ENCODE measurements at places on chromosomes 2 and 18.

DNA sequence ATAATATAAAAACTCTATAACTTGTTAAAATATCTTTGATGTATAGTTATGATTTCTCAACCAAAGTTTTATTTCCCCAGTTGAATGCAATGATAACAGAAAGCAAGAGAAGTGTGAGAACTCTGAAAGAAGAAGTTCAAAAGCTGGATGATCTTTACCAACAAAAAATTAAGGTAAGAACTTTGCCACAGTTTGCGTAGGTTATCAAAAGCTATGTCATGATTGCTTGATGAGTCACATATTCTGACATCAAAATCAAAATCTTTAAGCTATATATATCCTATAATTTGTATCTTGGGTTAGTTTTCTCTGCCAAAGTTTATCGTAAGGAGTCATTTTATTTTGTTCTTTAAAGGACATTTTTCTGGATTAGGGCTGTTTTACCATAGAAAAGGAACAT lies 35.0 kb downstream of the NDC80 start:
- peak; percentile 52 for DNase-seq

GRCh38 chr18:74351354-74351753 lies 35.7 kb downstream of the C18orf63 start:
- DNase-seq, result peak; percentile 38

GRCh38 chr2:54723996-54724559 lies 616 bp downstream of the EML6 start:
- DNase-seq, result no peak

GRCh38 chr18:48942554-48943261 lies 8.1 kb downstream of the SMAD7 start:
- DNase-seq, result no peak

DNA sequence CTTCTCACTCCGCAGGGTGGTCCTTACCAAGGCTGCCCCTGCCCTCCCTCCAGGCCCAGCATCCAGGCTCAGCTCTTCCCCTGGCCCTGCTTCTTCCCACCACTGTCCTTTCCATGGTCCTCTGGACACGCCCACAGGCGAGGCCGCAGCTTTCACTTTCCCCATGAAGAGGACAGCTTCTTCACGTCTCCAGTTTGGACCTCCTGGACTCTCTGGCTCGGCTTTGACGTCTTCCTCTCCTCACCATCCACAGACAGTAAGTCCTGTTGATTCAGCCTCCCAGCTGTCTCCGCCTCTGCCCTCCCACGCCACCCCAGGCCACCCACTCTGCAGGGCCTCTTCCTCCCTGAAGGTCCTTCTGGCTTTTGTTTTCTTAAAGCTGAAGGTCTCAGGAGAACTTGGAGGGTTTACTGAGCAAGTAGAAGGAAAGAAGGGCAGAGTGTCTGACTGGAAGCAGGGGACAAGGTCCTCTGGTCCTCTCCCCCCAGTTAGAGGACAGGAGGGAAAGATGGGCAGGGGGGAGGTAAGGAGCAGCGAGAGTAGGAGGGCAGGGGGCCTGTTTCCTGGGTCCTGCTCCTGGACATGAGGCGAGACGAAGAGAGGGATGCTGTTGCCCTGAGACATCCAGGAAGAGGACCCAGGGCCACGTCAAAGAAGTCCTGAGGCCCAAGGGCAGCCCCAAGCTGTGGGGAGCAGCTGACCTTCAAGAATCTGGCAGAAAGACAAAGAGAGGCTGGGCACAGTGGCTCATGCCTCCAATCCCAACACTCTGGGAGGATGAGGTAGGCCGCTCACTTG lies 24.7 kb upstream of the NMUR1 start:
- DNase-seq, result peak; percentile 43

Data from OCI-M1 (cell line).